ENCODE measurements at places on chromosomes 2 and 18.
A peak's percentile ranks its signal among the peaks of the same experiment; 100 is the strongest.

GRCh38 chr18:57837917-57838548, 34.9 kb upstream of the ATP8B1 start:
- DNase-seq, result peak; percentile 57

DNA sequence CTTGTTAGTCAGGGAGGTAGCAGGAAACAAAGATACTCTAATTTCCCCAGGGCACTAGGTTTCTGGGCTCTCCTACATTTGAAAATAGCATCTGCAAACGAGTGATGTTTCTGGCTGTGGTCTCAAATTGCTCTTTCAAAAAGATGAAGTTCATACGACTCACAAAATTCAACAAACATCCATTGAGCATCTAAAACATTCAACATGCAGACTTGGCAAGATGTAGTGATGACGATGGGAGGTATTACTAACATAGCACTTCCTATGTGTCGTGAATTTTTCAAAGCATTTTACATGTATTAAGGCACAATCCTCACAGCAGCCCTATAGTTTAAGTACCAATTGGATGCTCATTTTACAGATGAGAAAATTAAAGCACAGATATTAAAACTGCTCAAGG, 5.2 kb downstream of the CCBE1 start:
- no peak for DNase-seq

DNA sequence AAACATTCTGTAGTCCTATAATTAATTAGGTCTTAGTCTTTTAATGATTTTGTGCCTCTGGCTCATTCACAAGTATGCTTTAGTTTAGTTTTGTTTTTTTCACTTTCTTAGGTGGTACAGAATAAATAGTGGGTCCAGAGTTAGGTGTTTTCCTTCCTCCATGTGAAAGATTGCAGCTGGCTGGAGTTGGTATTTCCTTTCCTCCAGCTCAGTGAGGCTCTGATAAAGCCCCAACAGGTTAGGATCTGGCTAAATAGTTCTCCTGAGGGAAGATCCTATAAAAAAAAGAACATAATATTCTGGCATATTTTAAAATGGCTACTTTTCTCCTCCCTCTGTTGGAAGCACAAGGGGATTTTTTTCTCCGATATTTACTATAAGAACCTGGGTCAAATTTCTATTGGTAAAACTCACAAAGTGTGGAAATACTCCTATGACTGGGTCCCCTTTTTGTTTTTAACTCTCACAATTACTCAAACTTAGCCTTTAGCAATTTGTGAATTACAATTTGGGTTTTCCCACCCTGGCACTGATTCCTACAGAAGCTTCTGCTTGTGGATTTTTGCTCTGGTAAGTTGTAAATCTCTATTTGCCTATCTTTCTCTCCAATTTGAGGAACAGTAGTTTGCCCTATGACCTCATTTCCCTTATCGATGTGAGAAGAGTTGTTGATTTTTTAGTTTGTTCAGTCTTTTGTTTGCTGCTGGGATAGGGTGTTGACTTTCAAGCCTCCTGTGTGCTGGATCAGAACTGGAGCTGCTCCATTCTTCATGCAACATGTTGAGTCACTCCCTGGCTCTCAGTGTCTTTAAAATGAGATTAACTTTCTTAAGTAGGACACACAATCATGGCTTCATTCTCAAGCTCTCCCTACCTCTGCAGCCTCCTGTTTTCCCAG, 500.9 kb downstream of the RNF144A start:
- no peak for DNase-seq

- DNase-seq, result no peak
These were observed 448.3 kb downstream of the ARHGAP15 start for GRCh38 chr2:143577489-143577888.

DNA sequence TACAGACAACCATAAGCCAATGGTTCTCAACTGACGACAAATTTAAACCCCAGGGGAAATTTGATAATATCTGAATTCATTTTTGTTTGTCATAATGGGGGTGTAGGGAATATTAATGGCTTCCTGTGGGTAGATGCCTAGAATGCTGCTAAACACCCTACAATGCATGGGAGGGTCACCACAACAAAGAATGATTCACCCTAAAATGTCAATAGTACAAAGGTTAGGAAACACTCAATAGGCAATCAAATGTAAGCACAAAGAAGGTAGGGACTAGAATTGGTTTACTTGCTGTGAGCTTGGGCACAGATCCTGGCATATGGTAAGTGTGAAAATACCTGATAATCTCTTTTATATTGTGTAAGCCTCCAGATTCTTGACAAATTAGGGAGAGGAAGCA, 20.1 kb upstream of the FANCL start:
- DNase-seq, result no peak
